Omental fat pad (tissue), 4 donors: ENCODE measurements at places on chromosomes 4 and X.

DNA sequence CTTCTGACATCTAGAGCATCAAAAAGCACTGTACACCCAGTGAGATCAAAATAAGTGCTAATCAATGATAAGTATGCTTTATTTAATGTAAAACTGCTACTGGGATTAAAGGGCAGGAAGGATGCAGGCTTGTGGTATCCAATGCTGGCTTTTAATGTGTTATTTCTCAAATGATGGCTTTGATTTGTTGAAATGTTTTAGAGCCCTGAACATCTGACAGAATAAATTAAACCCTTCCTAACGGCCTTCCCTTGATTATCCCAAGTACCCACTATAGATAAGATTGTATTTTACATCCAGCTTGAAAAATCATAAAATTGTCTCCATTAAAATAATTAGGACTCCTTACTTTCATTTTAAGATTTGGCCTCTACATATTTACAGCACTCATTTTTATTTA is 382.9 kb downstream of the HNRNPD start:
- DNase-seq = no peak

- DNase-seq = no peak
These were observed 393.9 kb downstream of the MID1IP1 start for GRCh38 chrX:39195156-39195555.

DNA sequence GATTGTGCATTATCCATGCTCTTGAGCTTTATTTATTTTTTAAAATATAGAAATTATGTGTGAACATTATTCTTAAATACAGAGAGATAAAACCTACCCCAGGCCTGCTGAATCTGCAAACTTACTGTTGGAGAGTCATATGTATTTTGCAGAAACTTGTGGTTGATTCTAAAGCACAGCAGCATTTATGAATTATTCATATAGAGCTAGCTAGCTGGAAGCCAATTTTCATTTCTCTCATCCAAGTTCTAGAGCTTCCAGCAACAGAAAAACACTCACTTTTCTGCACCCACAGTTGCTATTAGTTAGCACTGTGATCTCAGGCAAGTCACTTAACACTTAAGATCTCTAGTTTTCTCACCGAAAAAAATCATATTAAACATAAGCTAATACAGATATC is 479.5 kb upstream of the FAM47C start:
- no peak for DNase-seq

GRCh38 chr4:26365537-26366150 is 44.8 kb downstream of the RBPJ start:
- DNase-seq = no peak

GRCh38 chr4:122309988-122310626 is 68.7 kb upstream of the ADAD1 start:
- no peak for DNase-seq

GRCh38 chr4:29734343-29735213 is 985.6 kb upstream of the PCDH7 start:
- no peak for DNase-seq

- DNase-seq = no peak
These were observed 52.8 kb downstream of the SPRY1 start for GRCh38 chr4:123449362-123449761.

DNA sequence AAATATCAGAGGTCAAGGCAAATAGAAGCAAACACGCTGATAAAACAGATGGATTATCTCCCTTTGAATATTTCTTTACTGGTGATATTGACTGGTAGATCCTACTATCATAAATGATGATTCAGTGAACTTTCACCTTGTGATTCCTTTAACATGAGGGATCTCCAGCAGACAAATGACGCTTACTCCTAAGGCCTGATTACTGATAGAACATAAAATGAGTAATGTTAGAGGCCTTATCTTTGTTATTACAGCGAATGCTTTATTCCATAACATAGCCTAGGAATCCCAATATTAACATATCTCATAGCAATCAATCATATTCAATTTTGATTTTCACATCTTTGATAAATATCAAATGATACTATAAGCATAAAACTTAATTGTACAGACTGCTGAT is 152.3 kb downstream of the SLC10A7 start:
- DNase-seq = no peak

DNA sequence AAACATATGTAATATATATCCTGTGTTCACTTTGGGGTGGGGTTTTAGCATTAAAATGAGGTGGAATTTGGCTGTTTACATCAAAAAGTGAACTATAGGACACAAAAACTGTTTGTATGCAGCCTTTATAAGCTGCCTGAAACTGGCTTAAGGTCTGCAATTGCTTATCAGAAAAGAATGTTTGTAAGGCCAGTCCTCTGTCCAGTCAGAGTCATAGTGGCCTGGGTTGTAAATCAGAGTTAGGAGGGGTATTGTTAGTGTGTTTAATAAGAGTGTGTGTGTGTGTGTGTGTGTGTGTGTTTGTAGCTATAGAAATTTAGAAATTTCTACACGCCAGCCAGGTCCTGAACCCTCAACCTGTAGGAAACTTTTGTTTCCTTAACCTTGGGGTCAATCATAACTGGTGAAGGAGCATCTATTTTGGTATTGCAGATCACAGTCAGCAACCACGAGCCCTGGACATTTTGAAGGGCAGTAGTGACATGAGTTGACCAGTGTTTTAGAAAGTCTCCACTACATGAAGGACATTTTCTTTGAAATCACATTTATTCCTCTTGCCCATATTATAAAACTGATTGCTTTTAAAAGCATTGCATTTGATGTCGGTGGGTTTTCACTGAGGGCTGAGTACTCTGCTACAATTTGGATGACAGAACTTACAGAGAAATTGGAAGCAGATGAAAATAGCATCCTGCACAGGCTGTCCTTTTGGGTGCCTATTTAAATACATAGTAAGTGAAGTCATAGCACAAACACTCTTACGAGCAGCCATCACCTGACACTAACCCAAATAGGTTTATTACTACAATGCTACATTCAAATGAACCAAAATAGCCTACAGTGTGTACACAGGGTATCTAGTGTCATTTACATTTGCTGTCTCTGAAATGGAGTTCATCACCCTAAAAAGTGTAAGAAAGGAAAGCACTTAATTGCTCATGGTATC is 11.2 kb upstream of the TMEM154 start:
- no peak for DNase-seq

GRCh38 chrX:16155581-16156096 is 11.6 kb upstream of the MAGEB17 start:
- no peak for DNase-seq

DNA sequence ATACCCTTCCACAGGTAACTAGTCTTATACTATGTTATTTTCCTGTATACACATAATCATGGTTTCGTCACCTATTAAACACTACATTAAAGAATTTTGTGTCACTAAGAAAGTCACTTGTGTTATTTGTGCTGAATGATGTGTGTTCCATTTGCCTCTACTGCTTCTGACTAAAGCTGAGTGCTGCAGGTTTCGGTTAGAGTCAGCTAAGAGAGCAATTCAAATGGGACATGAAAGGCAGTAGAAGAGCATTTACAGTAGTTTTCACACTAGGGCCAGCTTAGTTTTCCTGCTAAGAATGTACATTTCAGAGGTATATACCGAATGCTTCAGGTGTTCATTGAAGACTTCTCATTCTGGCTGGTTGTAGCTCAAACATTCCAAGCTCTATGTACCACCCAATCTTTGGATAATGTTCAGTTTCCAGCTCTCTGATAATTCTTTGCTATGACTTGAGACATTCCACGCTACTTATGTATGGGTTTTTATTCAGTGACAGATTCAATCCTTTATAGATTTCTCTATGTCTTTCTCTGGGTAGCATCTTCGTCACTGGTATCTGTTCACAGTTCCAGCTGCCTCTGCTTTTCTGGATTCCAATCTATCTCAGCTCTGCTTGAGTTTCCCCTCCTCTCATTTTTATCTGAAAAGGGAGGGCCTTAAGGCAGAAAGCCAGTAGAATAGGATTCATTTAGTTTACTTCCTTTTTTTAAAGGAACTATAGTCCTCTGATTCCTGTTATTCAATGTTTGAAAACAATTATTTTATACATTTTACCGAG is 164.4 kb downstream of the CXXC4 start:
- DNase-seq = no peak

GRCh38 chrX:10856797-10857196 is 236.4 kb upstream of the MID1 start:
- DNase-seq = no peak

DNA sequence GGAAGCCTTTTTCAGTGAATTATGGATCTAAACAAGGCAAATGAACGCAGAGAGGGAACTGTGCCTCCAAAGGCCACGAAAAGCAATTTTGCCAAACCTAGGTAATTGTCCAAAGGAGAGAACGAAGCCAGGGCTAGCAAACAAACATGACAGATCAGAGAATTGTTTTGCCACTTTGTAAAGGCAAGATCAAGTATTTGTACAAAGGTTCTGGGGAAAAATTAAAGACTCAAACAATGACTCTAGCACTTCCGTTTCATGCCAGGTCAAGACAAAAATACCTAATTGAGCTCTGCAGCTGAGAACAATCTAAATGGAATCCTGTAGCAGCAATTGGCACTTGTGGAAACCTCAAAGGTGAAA is 8.5 kb downstream of the RBM47 start:
- no peak for DNase-seq

DNA sequence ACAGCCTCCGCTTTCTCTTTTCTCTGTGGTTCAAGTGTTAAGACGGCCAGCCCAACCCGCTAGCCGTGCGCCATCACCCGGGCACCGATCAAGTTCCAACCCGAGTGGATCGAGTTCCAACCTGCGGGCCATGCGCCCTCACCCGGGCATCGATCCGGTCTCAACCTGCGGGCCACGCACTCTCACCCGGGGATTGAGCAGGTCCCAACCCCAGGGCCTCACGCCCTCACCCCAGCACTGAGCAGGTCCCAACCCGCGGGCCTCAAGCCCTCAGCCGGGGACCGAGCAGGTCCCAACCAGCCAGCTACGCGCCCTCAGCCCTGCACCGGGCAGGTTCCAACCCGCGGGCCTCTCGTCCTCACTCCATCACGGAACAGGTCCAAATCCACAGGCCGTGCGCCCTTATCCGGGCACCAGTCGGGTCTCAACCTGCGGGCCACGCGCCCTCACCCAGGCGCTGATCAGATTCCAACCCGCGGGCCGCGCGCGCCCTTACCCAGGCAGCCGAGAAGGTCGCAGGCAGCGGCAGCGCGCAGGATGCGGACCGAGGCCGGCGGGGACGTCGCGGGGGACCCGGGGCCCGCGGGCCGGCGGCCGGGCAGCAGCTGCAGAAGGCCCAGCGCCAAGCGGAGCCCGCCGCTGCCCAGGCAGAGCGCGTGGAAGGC is 443 bp downstream of the GPR143 start:
- no peak for DNase-seq

- DNase-seq = no peak
These were observed 82.6 kb downstream of the NBDY start for GRCh38 chrX:56811599-56811998.

DNA sequence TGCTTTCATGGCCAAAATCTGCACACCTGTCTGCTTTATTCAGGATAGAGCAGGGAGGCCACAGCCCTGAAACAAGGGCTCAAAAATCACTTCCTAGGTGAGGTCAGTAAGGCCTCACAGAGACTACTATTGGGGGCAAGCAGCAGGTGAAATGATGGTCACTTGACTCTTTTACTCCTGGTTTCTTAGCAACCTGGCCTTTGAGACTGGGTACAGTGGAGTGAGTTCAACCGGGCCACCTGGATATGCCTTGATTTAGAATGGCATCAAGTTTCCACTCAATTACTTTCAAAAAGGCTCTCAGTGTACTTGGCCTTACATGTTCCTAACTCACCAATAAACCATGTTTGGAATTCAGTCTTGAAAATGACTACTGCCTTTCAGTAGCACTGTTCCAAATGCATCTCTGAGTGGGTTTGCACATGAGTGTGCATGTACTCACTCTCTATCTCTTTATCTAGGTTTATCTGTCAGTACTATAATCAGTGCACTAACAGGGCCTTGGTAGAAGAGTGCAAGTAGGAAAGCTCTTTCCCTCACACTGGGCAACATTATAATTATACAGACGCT is 388.2 kb downstream of the OPHN1 start:
- no peak for DNase-seq

DNA sequence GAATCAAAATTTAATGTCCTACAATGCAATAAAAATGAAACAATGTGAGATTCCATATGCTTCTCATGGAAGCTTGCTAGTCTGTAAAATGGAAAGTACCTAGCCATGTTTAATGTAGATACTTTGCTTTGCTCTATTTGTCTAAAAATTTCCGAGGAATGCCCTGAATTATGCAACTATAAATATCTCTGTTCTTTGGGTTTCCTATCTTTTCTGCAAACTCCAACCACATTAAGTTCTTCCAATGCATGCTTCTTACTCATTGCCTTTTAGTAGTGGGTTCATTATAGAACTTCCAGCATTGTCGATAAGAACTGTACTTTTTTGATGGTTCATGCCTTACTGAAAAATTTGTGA is 178.3 kb downstream of the RASL11B start:
- DNase-seq = no peak

DNA sequence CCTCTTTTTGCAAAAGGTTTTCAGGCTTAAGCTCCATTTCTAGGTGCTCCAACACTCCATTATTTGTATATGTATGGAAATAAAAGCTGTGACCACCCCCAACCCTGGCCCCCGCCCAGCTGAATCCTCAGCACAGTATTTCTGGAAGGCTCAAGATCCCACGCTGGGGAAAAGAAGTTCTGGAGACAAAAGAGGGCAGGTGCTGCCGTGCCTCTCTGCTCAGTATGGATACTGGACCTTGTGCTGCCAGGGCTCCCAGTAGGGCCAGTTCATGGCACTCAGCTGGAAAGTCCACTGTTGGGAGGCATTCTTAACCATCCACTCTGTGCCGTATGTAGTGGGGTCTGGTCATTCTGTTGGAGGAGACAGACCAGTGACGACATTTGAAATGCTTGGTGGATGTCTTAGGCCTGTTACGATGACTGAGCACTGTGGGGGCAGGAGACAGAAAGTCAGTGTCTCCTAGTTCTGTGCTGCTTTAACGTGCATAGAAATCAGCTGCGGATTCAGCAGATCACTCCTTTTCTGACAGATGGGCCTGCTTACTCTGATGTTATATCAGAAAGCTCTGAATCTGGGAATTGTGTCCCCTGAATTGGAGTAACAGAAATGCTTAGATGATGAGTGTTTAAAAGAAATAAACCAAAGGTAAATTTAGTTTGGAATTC is 48.4 kb upstream of the MSANTD1 start:
- no peak for DNase-seq

DNA sequence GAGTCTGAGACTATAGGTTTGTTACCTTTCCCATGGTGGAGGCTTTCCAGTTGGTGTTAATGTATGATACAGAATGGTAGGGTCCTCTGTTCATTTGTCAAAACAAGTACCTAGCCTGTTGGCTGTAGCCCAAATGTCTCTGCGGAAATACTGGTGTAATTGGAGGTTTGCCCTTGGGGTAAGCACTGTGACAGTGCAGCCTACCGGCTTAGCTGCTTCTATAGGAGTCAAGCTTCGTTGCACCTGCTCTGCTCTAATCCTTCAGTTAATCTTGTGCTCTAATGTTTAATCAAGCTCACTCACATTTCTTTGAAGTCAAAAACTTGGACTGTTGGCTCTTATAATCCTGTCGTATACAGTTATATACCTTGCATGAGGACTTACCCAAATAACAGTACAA is 203.4 kb downstream of the CCNG2 start:
- no peak for DNase-seq

- no peak for DNase-seq
These were observed 204.0 kb downstream of the RASL11B start for GRCh38 chr4:53066155-53066554.

GRCh38 chrX:133983256-133983973 is 2.0 kb downstream of the GPC3 start:
- DNase-seq = no peak
